GM23338 (cell line): ENCODE measurements at places on chromosomes 2 and 18. TPM values are rescaled to one million over a fixed set of nuclear protein-coding genes. Genes with fewer than 3 reads are reported as not detected.
A peak's percentile ranks its signal among the peaks of the same experiment; 100 is the strongest.

Gene SLC16A14
- total RNA-seq: 2.7 and 4.0 TPM in 2 replicates

Gene DNAH7
- total RNA-seq: 0.27 and 0.35 TPM in 2 replicates

Gene ASPRV1
- total RNA-seq: 0.82 and 1.4 TPM in 2 replicates

Gene ARHGAP15
- not detected in 2 replicates for total RNA-seq

Gene CYP26B1
- 0.16 and 0.31 TPM in 2 replicates for total RNA-seq

DNA sequence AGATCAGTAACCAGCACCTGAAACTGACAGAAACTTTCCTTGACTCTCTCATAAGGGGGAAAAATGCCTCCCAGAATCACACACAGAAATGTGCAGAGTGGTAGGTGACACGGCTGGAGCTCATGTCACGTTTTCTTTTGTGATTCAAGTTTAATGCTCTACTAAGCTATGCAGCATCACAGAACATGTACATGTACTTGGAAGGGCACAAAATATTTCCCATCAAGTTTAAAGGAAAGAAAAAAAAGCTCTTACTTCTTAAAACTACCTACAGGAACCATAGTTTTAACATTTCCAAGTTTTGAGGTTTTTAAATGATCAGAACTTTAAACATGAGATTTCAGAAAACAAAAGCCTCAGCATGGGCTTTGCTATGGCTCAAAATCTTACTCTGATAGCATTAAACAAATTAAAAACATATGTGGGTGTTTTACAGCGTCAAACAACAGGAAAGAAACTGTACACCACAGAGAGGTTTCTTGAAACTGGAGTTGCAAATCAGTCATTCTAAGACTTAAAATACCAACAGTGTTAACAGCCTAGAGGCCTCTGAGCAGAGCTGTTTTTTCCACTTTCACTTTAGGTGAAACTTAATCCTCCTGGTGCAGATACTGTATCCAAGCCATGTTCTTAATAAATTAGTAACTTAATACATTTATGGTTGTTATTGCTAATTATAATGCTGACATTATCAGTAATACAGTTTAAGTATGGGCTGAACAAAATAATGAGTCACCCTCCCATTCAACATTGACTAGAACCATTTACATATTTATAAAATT lies 30.1 kb downstream of the MBP start:
- H3K27ac ChIP-seq: no peak overlapping the region
- H3K4me3 ChIP-seq: no peak overlapping the region
- no peak for DNase-seq
- H3K27me3 ChIP-seq: no peaks in the 10 kb centered on the region

DNA sequence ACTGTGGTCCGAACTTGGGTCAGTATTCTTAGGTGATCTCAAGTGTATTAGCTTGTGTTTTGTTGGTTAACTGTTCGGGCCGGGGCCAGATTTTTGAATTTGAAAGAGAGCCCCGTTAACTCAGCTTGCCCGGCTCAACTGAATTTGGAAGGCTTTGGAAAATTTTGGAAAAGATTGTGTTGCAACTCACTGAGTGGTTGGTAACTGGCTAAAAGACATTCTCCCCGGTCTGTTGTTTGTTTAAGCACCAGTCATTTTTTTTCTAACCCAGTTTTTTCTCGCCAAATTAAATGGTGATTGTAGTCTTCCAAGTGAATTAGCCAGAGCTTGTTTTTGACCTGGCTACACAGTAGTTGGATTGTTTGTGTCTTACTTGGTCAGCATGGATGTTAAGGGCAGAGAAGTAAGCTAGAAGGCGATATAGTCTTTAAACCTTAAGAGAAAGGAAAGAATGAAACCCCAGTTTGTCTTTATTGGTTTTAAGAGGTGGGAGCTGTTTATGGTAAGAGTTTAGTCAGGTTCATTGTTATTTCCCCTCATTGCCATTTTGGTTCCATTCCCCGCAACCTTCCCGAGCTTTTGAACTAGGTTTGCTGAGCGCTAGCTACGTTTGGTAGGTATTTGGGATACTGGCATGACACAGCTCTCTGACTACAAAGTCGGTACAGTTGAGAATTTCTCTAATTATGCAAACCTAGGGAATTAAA lies 2.4 kb downstream of the MAP4K4 start:
- DNase-seq: peak; percentile 36
- no peaks in the 10 kb centered on the region for H3K36me3 ChIP-seq
- peaks cover 9% of the 10 kb centered on the region; the same call in 1 of the 2 replicates for H3K27me3 ChIP-seq
- peaks cover 36% of the 10 kb centered on the region for H3K4me1 ChIP-seq
- H3K4me3 ChIP-seq: peak overlapping the region; percentile 97

- H3K27ac ChIP-seq: no peak overlapping the region
- no peaks in the 10 kb centered on the region for H3K4me1 ChIP-seq
- H3K4me3 ChIP-seq: no peak overlapping the region
- DNase-seq: no peak
These were observed 237.8 kb downstream of the LRRTM4 start for GRCh38 chr2:77284353-77284752.

DNA sequence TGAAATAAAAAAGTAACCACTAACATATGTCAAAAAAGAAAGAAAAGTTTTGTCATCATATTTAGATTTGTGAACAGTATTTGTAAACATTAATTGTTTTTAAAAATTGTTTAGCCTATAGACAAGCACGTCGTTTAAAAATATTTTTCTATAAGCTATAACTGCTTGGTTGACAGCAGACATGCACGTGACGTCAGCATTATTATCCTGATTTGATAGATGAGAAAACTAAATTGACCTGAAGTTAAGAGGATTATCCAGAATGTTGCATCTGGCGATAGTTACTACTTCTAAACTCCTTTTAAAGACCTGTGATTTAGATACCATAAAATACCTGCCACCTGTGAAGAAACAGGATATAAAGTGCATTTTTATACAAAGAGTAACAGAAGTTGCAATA lies 156.9 kb upstream of the BARD1 start:
- no peaks in the 10 kb centered on the region for H3K27me3 ChIP-seq
- no peaks in the 10 kb centered on the region; the same call in 1 of the 2 replicates for H3K36me3 ChIP-seq
- no peak overlapping the region for H3K4me3 ChIP-seq
- no peaks in the 10 kb centered on the region for H3K4me1 ChIP-seq
- no peak for DNase-seq
